ENCODE measurements at places on chromosomes 5 and 9.

DNA sequence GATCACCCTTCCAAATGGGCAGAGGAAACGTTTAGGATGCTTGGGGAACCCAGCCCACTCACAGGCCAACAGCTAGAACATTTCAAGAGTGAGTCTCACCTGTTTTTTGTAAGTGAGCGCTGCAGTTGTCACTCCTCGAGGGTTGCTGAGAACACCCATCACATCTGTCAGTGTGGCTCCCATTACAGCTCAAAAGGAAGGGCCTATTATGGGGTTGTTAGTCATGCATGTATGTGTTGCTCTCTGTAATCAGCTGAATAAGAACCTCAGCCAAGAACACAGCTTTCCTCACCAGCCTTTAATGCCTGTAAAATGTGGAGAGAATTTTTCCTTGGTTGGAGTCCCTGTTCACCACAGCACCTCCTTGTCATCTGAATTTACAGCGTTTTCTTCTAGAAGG is 196.3 kb upstream of the KLF4 start:
- no peak for DNase-seq

- no peak for DNase-seq
These were observed at the start of gene CYSRT1 for GRCh38 chr9:137224830-137225694. Gene CYSRT1, plus strand, starts transcription at chr9:137225174. Its CDS starts 448 bp downstream, at chr9:137225622.

DNA sequence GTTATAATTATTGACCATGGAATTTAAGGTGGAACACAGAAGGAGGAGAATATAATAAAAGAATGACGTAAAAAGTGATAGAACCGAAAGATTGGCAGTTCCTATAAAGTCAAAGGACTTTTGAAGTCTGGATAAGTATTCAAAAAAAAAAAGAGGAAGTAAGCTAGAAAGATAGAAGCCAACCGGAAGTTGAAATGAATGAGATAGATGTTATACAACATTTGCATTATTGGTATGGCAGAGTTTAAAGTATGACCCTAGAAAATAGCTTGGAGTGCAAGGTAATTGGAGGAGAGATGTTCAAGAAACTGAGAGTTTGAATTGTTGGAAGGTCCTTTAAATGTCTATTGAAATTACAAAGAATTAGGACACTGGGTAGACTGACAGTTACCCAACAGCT is 293.6 kb downstream of the FER start:
- DNase-seq, result no peak

DNA sequence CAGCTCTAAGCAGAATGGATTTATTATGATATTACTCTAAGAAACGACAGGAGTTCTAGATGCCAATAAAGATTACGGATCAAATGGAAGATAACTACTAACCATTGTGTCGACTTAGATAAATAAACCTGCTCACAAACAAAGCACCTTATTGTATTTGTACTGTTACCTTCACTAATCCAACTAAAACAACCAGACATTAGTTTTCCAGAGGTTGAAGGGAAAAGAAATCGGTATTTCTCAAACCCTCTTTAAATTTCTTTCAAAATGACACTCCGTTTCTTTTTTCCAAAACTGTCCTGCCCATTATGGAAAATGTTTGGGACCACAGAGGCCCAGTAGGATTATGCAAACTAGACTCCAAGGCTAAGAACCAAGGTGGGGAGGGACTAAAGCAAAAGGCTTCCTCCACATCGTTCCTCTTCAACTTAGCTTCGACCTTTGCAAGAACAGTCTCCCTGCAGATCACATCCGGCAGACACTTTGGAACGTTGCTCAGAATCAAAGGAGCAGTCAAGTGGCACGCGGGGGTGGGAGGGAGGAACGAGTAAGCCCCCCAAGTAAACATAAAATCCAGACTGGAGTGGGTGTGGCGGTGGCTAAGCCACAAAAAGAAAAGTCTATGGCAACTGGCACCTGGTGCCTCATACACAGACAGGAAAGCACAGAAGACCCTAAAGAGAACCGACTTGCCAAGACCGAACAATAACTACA is 2.7 kb downstream of the MLLT3 start:
- peak; percentile 22 for DNase-seq

DNA sequence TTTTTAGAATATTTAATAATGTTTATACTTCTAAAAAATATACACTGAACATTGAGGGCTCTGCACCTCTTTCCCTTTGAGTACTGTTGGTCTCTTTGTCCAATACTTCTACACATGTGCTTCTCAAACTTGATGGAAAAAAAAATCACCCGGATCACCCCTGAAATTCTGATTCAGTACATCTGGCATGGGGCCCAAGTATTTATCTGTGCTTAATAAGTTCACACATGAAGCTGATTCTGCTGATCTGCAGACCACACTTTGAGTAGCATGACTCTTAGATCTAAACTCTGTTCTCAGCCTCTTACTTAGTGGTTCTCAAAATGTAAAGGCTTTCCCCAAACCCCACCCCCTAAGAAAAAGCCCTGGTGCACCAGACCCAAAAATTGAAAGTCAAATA is 12.0 kb downstream of the RUSC2 start:
- no peak for DNase-seq

DNA sequence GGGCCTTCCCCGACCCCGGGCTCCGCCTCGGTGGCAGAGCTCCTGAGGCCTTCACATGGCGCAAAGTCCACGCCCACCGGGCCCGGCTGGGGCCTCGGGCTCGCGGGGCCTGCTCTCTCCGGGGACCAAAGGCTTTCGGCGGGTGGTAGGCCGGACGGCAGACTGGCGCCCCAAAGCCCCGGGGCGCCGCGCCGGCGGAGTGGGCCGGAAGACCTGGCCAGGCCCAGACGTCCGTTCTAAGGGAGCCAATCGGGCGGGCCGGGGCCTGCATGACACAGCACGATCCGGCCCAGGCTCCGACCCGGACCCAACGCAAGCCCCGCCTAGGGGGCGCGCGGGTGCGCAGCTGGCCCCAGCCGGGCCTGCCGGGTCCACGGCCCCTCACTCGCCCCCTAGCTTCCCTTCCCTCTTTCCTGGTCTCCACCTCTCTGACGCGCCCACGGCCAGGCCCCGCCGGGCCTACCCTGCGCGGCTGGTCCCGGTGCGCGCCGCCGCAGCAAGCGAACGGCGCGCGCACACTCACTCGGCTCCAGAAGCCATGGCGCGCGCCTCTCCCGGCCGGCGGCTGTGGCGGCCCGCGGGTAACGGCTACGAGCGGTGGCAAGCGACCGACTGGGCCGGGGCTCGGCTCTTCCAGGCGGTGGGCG is 488 bp downstream of the VCP start:
- peak; percentile 77 for DNase-seq

DNA sequence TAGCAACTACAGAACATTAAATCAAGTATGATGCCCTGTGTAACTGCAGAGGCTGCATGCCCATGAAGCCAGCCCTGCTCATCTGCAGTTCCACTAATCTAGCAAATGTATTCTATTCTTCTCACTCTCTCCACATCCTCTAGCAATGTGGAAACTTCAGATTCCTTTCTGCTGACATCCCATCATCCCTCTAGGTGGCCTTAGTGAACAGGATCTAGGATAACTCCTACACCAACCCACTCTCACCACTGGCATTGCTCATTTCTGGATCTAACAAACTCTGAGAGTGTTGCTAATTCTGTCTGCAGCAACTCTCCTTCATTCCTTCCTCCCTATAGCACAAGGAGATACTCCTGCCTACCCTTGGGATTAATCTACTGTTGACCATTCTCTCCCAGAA is 80.8 kb downstream of the FAM81B start:
- DNase-seq, result no peak

- DNase-seq, result no peak
These were observed 124.9 kb downstream of the TMEM161B start for GRCh38 chr5:88143693-88144218.

- no peak for DNase-seq
These were observed 45.6 kb downstream of the LIX1 start for GRCh38 chr5:97096846-97097245.

- no peak for DNase-seq
These were observed 120.0 kb upstream of the ACOT12 start for GRCh38 chr5:81513982-81514381.

DNA sequence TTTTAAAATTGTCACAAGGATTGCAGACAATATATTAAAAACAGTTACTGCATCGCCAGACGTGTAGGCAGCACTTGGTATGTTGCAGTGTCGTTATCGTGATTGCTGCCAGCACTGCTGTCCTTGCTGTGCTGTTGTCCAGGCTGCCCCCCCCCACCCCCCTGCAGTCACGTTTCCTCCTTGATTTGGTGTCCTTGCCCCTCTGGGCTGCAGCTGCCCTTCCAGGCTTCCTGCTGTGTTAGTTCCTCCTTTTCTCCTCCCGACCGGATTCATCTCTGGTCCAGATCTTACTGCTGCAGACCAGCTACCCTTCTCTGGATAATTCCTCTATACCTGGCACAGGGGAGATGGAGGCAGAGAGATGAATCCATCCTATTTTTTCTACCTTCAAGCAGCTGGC is 298.9 kb downstream of the TRIM32 start:
- no peak for DNase-seq

GRCh38 chr9:137441289-137441934 is at the start of gene ENTPD8:
Gene ENTPD8, minus strand, starts transcription at chr9:137441357. Its CDS starts 3,072 bp downstream, at chr9:137438285.
- DNase-seq, result no peak

GRCh38 chr5:111223101-111223786 is 940 bp upstream of the CAMK4 start:
- DNase-seq, result peak; percentile 24

All from activated naive CD4-positive, alpha-beta T cell treated with anti-CD3 and anti-CD28 coated beads, Interleukin-2, amount 50 U/mL, for 16 hours (primary cell).